ENCODE measurements at places on chromosomes 12 and 14. TPM values are rescaled to one million over a fixed set of nuclear protein-coding genes. Genes with fewer than 3 reads are reported as not detected.
A peak's percentile ranks its signal among the peaks of the same experiment; 100 is the strongest.

- DNase-seq = no peak
- H3K27ac ChIP-seq = no peak overlapping the region
- no peaks in the 10 kb centered on the region for H3K4me1 ChIP-seq
- H3K27me3 ChIP-seq = peaks cover 1% of the 10 kb centered on the region
These were observed 469.8 kb downstream of the BCAT1 start for GRCh38 chr12:24479131-24479530.

- no peak overlapping the region for H3K4me3 ChIP-seq
- DNase-seq = no peak
- H3K4me1 ChIP-seq = peaks cover 13% of the 10 kb centered on the region
- peaks cover 2% of the 10 kb centered on the region for H3K27me3 ChIP-seq
- H3K27ac ChIP-seq = no peak overlapping the region
- no peaks in the 10 kb centered on the region for H3K36me3 ChIP-seq
These were observed 109.7 kb downstream of the ZNF664 start for GRCh38 chr12:124082687-124083086.

The CIDEB gene
- polyA plus RNA-seq = 81.9 TPM

DNA sequence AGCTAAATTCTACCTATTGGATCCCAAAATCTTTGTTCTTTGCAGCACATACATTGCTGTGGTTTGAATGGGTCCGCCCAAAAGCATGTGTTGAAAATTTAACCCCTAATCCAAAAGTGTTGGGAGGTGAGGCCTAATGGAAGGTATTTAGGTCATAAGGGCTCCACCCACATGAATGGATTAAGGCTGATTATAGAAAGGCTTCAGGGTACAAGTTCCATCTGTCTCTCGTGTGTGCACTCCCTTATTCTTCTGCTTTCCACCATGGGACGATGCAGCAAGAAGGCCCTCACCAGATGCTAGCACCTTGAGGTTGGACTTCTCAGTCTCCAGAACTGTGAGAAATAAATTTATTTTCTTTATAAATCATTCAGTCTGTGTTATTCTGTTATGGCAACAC, 190.9 kb downstream of the SOX5 start:
- H3K27me3 ChIP-seq = peaks cover 3% of the 10 kb centered on the region
- no peaks in the 10 kb centered on the region for H3K4me1 ChIP-seq
- no peak for DNase-seq
- no peaks in the 10 kb centered on the region for H3K36me3 ChIP-seq
- no peak overlapping the region for H3K27ac ChIP-seq

The FGF23 gene
- polyA plus RNA-seq = not detected

DNA sequence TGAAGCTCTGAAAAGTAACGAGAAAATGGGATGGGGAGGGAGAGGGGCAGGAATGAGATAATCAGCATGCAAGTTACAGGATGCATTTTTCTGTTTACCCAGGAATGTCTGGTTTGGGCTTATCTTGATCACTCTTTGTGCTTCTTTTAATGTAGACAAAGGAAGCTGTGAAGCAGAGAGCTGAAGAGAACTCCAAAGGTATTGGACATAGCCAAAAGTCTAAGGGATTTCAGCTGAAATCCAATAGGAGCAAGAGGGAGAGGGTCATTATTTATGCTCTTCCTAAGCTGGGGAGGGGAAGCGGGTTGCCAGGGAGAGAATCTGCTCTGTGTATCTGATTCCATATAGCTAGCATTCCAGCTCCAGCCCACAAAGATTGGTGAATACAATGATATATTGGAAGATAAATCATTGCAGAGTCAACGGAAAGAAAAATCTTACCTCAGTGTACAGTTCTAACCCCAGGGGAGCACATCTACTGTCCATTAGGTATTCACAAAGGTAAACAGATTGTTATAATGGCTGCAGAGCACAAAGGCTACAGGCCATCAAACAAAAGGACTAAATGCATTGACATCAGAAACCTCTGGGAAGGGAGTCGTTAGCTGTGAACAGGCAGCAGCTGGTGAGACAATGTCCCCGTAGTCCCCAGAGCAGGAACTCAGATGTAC, 61.0 kb upstream of the PELI2 start:
- H3K36me3 ChIP-seq = no peaks in the 10 kb centered on the region
- H3K4me3 ChIP-seq = no peak overlapping the region
- H3K27me3 ChIP-seq = peaks cover 2% of the 10 kb centered on the region
- DNase-seq = no peak
- no peaks in the 10 kb centered on the region for H3K4me1 ChIP-seq

- H3K4me1 ChIP-seq = peaks cover 5% of the 10 kb centered on the region
- H3K27ac ChIP-seq = no peak overlapping the region
- H3K4me3 ChIP-seq = peak overlapping the region; percentile 6
- no peaks in the 10 kb centered on the region for H3K36me3 ChIP-seq
- H3K27me3 ChIP-seq = peaks cover 33% of the 10 kb centered on the region
These were observed 872 bp downstream of the VSX2 start for GRCh38 chr14:74239848-74240793.

DNA sequence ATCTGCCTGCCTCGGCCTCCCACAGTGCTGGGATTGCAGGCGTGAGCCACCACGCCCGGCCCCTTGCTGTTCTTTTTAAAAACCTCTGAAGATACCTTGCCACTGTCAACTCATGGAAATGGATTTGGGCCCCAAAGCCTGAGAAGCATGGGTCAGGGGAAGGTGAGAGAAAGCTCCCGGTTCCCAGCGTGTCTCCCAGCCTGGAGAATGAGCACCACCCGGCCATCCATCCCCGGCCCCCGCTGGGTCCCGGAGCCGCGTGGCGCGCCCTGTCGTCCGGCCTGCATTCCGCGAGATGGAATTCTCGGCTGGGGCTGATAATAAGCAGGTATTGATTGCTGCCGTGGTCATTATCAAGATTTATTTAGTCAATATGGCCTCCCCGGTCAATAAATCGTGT, 126.5 kb upstream of the MYL2 start:
- H3K4me1 ChIP-seq = no peaks in the 10 kb centered on the region

GRCh38 chr14:76918256-76918781, 92.1 kb downstream of the LRRC74A start:
- no peaks in the 10 kb centered on the region for H3K36me3 ChIP-seq
- H3K27me3 ChIP-seq = peaks cover 8% of the 10 kb centered on the region
- peaks cover 30% of the 10 kb centered on the region for H3K4me1 ChIP-seq
- DNase-seq = no peak

- no peak for DNase-seq
- H3K27me3 ChIP-seq = peaks cover 3% of the 10 kb centered on the region
- H3K4me1 ChIP-seq = peaks cover 4% of the 10 kb centered on the region
- H3K36me3 ChIP-seq = no peaks in the 10 kb centered on the region
These were observed 19.8 kb upstream of the MAP1LC3B2 start for GRCh38 chr12:116539361-116539771.

The TMED8 gene
- polyA plus RNA-seq = 2.6 TPM

DNA sequence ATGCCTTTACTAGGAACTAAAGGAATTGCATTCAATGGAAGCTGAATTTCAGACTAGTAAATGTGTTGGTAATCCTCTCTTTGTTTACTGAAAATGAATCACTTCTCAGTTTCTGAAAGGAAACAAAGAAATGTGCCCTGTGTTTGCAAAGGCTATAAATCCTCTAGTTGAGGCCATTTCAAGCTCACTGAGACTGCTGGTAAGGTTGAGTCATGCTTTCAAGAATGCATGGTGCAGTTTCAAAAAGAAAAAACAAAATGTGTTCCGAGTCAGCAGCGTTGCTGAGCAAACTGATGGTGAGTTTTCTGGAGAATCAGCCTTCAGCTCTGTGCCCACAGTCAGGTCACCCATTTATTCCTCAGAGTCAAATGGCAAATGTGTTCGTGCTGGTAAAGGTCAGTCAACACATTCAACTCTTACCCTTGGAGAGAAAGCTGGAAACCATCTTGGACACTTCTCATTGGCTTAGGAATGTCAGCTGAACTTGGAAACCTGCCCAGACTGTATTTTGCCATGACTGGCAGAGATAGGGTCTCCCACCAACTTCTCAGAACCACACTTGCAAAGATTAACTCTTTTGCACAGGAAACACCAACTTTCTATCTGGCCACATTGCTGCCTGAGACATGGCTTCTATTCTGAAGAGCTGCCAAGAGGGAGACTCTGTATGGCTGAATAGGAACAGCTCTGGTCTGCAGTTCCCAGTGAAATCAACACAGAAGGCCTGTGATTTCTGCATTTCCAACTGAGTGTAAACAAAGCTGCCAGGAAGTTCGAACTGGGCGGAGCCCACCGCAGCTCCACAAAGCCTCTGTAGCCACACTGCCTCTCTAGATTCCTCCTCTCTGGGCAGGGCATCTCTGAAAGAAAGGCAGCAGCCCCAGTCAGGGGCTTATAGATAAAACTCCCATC, 484.4 kb downstream of the ATP23 start:
- H3K27ac ChIP-seq = no peak overlapping the region
- H3K36me3 ChIP-seq = no peaks in the 10 kb centered on the region
- H3K4me1 ChIP-seq = peaks cover 18% of the 10 kb centered on the region
- no peak overlapping the region for H3K4me3 ChIP-seq
- H3K27me3 ChIP-seq = peaks cover 1% of the 10 kb centered on the region
- no peak for DNase-seq

GRCh38 chr14:75981426-75982265, at the start of gene TGFB3:
TSS of gene TGFB3 (minus strand) at chr14:75981995. CDS start at chr14:75980893, 1,102 bp downstream.
- peak; percentile 65 for DNase-seq
- peaks cover 18% of the 10 kb centered on the region for H3K27me3 ChIP-seq
- H3K36me3 ChIP-seq = no peaks in the 10 kb centered on the region
- peak within 1 kb of the TSS; percentile 95 for H3K27ac ChIP-seq

DNA sequence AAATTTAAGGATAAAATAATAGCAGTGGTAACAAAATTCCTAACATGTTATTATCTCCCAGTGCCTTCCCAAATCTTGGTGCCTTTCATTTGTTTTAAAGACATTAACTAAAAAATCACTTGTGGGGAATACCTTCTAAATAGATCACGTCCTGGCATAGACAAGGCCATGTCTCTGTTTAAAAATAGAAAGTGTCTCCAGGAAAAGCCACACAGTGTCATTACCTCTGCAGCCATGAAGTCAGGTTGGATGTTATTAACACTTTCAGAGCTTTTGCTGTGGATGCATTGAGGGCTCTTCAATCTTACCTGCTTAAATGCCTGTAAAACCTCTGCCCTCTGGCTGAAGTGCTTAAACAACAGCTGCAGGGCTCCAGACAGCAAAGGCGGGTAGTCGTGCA, 211.1 kb downstream of the ITPR2 start:
- no peak overlapping the region for H3K27ac ChIP-seq
- H3K4me1 ChIP-seq = peaks cover 6% of the 10 kb centered on the region
- peaks cover 75% of the 10 kb centered on the region for H3K36me3 ChIP-seq
- no peak overlapping the region for H3K4me3 ChIP-seq

- H3K4me3 ChIP-seq = no peak overlapping the region
- no peak for DNase-seq
- H3K27ac ChIP-seq = no peak overlapping the region
- no peaks in the 10 kb centered on the region for H3K36me3 ChIP-seq
- H3K4me1 ChIP-seq = peaks cover 18% of the 10 kb centered on the region
These were observed 2.0 kb upstream of the ANG start for GRCh38 chr14:20686386-20687143.

- no peak overlapping the region for H3K4me3 ChIP-seq
- no peaks in the 10 kb centered on the region for H3K4me1 ChIP-seq
- DNase-seq = no peak
- no peaks in the 10 kb centered on the region for H3K27me3 ChIP-seq
- H3K27ac ChIP-seq = no peak overlapping the region
- H3K36me3 ChIP-seq = no peaks in the 10 kb centered on the region
These were observed 420.2 kb upstream of the TBX3 start for GRCh38 chr12:115103884-115104883.

The LRRIQ1 gene
- not detected for polyA plus RNA-seq

All from immature natural killer cell (primary cell).